ENCODE measurements at places on chromosomes 4 and X.

DNA sequence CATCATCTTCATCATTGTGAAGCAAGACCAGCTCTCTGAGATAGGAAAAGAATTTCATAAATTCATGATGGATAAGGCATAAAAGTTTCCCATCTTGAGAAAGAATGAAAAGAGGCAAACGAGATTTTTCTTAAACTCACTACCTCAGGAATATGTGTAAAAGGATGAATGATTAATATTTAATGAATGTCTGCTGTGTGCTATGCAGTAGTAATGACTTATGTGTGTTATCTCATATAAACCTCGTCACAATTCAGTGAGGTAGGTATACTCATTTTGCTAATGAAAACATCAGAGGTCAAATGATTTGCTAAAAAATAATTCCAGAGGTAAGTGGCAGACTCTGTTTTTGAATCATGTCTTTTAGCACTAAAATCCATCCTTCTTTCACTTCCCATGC is 42.6 kb upstream of the GYPA start:
- DNase-seq: no peak

DNA sequence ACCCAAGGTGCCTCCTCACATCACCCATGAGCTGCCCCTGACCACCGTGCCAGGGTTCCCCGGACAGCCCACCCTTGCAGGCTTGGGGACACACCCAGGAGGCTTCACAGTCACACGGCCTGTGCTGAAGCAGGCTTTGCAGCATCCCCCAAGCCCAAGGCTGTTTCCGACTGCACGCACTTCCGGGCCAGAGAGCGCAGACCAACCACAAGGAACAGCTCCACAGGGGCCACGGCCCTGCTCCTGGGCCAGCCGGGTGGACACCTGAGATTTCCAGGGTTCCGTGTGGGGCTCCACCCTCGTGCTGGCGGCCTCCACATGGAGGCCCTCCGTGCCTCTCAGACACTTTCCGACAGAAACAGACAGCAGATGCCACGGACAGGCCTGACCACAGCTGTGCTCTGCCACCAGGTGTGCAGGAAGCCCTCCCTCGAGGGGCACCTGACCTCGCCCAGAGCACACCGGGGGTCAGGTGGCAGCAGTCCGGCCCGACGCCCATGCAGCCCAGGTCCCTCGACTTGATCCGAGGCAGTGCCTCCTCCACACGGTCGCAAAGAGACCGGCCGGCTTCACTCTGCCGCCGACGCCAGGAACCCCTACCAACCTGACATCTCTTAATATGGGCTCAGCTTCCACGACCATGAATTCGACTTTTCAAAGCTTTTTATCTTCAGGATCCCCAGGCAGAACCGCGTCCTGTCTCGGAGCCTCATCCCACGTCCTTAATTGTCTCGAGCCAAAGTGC is 8.0 kb downstream of the CTBP1 start:
- peak; percentile 37 for DNase-seq

DNA sequence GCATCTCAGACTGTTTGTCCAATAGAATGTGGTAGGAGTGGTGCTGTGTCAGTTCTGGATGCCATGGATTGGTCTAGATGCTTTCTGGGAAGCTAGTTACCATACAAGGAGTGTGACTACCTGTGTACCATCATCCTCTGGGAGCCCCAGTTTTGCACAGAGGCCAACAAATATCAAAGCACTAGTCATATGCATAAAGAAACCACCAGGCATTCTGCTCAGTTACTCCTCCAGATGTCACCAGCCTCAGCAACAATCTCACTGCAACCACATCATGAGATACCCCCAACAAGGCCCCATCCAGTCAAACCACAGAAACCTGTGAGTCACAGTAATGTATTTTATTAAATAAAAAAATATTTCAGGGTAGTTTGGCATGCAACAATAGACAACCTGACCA is 435.8 kb upstream of the CPEB2 start:
- DNase-seq: no peak

DNA sequence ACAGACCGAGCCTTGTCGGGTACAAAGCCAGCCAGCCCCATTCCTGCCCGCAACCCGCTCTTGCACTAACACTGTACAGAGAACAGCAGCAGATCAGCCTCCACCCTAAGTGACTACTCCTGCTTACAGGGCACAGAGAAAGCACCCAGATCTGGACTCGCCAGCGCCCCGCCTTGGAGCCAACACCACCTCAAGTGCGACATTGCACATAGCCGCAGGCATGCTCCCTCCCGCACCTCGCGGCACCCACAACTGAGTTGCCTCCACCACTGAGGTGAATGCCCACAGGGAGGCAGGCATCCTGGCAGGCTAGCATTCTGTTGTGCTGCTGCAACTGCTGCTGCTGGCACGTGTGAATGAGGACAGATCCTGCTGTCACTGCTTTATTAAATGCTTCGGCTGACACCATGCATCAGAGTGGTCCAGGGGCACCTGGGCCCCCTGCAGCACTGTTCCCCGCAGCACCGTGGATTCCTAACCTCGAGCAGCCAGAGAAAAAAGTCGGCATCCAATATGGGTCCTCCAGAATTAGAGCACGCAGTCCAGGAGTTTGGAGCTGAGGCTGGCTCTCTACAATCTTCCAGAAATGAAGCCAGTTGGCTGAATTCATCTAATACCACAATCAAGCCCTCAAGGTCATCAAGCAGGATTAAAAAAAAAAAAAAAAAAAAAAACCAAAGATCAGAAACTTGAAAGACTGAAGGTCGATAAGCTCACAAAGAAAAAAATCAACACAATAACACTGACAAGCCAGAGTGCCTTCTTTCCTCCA is 352.9 kb downstream of the GASK1B start:
- no peak for DNase-seq

All from right forelimb (tissue), 1 donor.